ENCODE measurements at places on chromosomes 3 and 15.

DNA sequence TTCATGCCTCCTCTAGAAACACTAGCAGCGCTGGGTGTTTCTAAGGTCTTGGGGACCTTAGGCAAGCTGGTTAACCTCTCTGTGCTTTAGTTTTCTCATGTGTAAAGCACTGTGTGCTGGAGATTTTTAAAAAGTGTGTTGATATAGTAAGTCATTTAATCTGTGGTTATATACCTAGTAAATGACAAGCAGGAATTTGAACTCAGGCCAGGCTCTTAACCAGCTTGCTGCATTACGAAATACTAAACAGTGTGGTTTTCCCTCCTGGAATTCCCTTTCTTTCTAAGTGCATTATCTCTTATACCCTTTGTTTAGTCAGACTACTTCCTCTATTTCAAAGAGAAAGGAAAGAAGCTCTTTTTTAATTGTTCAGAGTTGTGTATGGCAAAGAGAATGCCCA lies 26.5 kb downstream of the NEO1 start:
- no peak for DNase-seq

- no peak for DNase-seq
Measured at GRCh38 chr15:23686466-23687142, 501 bp downstream of the NDN start.

DNA sequence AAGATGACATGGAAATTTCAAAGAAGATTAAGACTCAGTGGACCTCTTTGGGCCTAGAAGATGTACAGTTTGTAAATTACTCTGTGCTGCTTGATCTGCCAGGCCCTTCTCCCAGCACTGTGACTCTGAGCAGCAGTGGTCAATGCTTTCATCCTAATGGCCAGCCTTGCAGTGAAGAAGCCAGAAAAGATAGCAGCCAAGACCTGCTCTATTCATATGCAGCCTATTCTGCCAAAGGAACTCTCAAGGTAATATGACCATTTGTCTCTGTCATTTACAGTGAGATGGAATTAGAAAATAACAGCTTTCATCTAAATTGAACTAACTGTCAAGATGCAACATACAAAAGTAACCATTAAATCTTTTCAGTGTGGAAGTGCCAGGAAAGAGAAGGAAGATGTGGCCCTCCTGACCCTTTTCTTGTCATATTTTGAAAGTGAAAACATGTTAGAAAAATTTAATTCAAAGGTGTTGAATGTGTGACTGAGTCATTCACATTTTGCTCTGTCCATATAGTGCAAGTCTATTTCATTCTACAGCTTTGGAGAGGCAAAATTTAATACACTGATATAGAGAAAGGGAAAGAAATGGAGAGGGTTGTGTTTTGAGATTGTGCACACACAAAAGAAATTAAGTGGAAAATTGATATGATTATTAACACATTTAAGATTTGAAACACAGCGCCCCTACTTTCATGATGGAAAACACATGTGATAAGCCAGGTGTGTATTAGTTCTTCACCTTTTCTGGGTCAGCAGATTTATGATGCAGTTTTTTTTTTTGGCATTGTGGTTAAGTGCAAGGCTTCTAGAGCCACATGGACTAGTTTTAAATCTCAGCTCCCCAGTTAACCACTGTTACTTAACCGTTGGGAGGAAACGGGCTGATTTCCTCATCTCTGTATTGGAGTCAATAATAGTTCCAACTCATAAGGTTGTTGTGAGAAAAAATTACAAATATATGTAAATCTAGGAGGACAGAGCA lies 375.1 kb downstream of the NAALADL2 start:
- DNase-seq: no peak

GRCh38 chr3:171497468-171497867 lies 37.3 kb upstream of the TNIK start:
- DNase-seq: no peak

- no peak for DNase-seq
Measured at GRCh38 chr3:24196526-24196925, 251.4 kb downstream of the NR1D2 start.

- no peak for DNase-seq
Measured at GRCh38 chr3:131688370-131688769, 185.6 kb upstream of the MRPL3 start.

DNA sequence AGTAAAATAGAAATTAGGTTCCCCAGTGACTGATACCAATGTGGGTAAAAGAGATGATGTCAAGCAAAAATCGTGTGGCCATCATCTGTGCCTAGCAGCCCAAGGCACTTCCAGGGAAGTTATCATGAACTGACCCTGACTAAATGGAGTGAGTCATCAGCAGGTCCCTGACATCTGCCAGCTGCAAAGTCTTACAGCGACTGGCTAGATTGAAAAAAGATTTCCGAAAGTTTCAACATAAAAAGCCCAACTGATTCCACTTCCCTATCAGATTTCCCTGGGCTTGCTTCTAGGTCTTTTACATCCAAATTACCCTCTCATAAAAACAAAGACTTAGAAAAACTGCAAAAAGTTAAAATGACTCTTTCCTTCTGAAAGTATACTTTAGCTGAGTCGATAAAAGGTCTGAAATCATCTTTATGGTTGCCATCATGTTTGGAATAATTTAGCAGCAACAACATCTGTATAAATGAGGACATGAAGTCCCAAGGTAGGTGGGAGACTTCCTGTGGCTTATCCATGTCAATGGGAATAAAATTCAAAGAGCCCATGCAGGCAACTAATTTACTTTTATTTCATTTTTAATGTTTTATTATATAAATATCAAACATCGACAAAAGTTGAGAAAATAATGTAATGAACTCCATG lies 342.8 kb downstream of the ERC2 start:
- no peak for DNase-seq

DNA sequence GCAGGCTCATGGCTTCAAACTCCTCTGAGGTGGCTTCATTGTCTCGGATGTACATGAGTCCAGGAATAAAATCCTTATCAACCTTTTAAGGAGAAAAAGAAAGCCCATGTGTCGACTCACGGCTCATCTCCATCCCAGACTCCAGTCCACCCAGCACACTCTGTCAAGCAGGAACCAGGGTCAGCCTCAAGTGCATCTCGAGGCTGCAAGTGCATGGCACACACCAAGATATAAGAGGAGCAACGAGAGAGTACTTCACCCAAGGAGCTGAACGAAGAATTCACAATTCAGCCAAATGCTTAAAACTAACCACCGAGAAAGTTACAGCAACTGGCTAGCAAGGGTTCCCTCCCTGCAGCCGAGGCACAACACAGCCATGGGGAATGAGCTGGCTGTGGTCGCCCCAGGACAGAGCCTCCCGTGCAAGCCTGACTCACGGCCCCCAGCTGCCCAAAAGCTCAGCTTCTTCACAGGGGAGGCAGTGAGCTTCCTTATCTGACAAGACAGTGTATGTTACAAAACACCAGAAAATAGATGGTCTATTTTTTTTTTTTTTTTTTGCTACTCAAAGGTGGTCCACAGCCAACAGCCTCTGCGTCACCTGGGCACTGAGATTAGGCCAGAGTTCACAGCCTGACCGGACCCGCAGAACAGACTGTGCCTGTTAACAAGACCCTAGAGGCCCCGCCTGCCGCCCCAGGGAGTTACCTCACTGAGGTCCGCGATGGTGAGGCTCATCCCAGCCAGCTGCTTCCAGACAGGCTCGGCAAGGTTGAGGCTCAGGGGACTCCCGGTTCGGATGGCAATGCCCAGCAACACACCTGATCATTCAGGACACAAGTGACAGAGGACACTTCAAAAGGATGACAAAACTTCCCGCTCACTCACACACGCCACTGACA lies 15.9 kb upstream of the OCA2 start:
- DNase-seq: no peak

DNA sequence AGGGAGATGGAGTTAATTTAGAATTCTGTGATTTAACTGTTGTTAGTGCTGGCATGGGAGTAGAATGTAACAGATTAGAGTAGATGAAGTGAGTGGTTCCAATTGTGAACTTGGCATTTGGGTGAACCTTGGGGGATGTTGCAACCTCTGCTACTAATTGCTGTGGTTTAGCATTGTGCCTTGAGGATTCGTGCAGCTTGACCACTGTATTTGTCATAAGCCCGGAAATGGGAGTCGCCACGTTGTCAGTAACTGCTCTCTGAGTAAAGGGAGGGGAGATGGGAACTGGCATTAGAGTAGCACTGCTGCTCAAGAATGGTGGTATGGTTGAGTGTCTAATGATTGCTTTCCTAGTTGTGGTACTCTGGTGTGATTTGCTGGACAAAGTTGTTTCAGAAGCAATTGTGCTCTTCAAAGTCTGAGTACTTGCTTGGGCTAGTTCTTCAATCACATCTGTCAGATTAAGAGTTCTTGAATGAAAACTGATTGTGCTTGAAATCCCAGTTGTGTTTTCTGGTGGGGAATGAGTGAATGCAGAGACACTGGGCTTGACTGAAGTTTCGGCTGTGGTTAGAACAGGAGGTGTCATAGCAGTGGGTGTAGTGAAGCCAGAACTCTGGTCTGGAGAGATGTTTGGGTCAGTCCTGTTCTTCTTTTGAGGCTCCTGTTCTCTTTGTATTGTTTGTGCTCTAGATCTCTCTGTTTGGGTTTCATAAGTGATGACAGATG lies 15.4 kb downstream of the IGSF10 start:
- no peak for DNase-seq

DNA sequence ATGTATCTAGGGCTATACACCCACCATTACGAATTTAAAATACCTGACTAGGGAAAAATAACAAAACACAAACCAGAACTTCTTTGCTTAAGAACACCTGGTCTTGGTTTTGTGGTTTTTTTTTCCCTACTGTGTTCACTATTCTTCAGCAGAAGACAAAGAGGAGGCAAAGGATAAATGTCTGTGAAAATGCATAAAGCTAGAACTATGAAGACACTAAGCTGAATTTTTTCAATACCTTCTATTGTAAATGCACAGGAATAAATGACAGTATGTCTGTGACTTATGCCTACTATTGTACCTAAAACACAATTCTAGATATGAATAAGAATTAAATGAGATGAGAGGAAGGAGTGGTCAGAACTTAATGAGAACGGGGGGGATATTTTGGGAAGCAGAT lies 86.9 kb downstream of the TBL1XR1 start:
- no peak for DNase-seq

- DNase-seq: no peak
Measured at GRCh38 chr3:183699238-183699947, 1.8 kb downstream of the YEATS2 start.

- no peak for DNase-seq
Measured at GRCh38 chr3:176951144-176951543, 246.1 kb downstream of the TBL1XR1 start.

DNA sequence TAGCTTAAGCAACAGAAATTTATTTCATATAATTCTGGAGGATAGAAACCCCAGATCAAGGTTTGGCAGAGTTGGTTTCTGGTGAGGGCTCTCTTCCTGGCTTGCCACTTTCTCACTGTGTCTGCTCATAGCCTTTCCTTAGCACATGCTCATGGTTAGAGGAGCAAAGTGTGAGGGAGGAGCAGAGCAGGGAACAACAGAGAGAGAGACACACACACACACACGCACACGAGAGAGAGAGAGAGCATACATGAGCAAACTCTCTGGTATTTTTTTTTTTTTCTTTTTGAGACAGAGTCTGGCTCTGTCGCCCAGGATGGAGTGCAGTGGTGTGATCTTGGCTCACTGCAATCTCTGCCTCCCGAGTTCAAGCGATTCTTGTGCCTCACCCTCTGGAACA lies 36.8 kb upstream of the ZDHHC23 start:
- DNase-seq: no peak

DNA sequence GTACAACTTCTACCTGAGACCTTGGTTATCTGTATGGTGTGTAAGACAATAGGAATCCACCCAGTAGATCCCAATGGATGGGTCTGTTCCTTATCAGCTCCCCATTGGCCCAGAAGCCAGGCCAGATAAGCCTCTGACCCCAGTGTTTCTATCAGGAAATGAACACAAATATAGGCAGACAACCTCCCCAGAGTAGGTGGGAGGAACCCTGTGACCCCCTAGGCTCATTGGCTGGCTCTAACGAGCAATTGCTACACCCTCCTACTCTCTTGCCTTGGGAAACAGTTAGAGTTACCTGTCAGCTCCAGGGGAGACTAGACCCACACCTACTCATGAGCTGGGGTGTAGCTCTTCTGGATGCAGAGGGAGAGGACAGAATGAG lies 299.9 kb downstream of the UACA start:
- no peak for DNase-seq

DNA sequence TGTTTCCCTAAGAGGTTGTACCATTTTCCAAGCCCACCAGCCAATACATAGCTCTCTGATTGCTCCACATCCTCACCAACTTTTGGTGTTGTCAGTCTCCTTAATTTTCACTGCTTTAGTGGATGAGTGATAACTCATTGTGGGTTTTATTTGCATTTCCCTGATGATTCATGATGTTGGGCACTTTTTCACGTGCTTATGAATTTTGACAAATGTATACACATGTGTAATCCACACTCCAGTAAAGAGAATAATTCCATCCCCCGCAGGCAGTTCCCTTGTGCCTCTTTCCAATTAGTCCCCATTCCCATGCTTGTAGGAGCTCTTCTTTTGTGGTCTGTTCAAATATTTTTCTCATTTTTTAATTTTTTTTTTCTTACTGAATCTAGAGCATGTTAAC lies 52.4 kb downstream of the ANP32A start:
- DNase-seq: no peak

GRCh38 chr3:189710620-189711402 lies 79.6 kb downstream of the TP63 start:
- DNase-seq: no peak

- no peak for DNase-seq
Measured at GRCh38 chr3:1421577-1421976, 328.8 kb downstream of the CNTN6 start.

GRCh38 chr3:7290077-7290825 lies 429.3 kb downstream of the GRM7 start:
- DNase-seq: no peak

- DNase-seq: peak; percentile 70
Measured at GRCh38 chr3:48663489-48664312, 1.0 kb upstream of the CELSR3 start.

GRCh38 chr15:89167267-89168176 lies 53.9 kb downstream of the RLBP1 start:
- peak; percentile 13 for DNase-seq

- no peak for DNase-seq
Measured at GRCh38 chr15:38002883-38003477, 68.5 kb downstream of the TMCO5A start.

DNA sequence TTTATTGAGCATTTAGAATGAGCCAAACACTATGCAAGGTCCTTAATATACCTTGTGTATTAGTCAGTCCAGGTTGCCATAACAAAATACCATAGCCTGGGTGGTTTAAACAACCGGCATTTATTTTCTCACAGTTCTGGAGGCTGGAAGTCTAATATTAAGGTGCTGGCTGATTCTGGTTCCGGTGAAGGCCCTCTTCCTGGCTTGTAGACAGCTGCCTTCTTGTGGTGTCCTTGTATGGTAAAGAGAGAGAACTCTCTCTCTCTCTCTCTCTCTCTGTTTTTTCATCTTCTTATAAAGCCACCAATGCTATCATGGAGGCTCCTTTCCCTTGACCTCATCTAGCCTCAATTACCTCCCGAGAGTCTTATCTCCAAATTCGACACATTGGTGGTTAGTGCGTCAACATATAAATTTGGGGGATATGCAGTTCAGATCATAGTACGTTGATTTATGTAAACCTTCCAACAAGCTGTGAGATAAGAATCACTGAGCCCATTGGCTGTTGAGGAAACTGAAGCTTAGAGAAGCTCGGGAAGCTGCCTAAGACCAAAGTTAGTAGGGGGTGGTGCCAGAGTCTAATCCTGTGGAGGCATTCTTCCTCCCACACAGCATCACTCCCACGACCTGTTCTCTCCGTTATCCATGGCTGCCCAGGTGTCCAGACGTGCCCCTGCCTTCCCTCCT lies 298.0 kb upstream of the PROK2 start:
- no peak for DNase-seq

- no peak for DNase-seq
Measured at GRCh38 chr3:188574885-188575284, 420.9 kb downstream of the LPP start.

GRCh38 chr3:151859233-151859673 lies 14.2 kb upstream of the SUCNR1 start:
- no peak for DNase-seq

Measured in stimulated activated CD8-positive, alpha-beta memory T cell treated with anti-CD3 and anti-CD28 coated beads, Interleukin-4, amount 100 ng/mL, for 4 hours (primary cell).